ENCODE measurements at places on chromosomes 4 and X.

GRCh38 chrX:120429776-120430540 lies 39.1 kb downstream of the LAMP2 start:
- no peak for DNase-seq

- no peak for DNase-seq
Measured at GRCh38 chrX:87518504-87518903, 902 bp downstream of the KLHL4 start.

DNA sequence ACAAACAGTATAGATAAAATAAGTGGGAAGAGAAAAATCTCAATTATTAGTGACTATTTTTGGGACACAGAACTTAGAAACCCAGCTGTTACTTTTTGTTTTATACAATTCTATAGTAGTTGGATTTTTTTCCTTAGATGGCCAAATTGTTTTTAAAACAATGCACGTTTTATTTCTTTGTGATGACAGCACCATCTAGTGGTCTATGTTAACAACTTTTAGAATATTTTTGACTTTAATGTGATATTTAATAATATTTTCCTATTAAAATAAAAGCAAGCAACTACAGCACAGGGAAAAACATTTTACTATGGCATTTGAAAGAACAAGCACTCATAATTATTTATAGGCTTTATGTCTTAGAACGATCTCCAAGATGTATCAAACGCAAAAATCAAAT lies 5.6 kb upstream of the SMIM31 start:
- DNase-seq, result peak; percentile 54

DNA sequence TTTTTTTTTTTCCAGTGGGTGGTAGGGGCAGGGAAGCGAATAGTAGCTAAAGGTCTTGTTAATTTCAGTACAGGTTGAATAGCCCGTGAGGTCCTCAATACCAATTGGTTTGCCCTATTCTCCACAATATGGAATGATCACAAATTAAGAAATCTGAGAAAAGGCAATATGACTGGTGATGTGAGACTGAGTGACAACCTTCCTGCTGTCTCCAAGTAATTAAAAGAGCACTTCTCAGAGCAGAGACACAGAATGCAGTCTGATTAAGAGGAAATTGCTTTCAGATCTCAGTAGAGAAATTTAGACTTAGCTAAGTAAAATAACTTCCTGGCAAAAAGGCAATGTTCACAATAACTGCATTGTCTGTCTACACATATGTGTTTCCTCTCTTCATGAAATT lies 23.0 kb downstream of the GPR174 start:
- DNase-seq, result no peak

DNA sequence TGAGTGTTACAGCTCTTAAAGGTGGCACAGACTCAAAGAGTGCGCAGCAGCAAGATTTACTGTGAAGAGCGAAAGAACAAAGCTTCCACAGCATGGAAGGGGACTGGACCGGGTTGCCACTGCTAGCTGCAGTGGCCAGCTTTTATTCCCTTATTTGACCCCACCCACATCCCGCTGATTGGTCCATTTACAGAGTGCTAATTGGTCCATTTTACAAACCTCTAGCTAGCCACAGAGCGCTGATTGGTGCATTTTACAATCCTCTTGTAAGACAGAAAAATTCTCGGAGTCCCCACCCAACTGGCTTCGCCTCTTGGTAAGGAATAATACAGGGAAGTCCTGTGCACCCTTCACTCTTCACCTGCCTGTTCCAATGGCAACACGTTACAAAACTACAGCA lies 1.9 kb upstream of the SHROOM2 start:
- DNase-seq, result no peak

DNA sequence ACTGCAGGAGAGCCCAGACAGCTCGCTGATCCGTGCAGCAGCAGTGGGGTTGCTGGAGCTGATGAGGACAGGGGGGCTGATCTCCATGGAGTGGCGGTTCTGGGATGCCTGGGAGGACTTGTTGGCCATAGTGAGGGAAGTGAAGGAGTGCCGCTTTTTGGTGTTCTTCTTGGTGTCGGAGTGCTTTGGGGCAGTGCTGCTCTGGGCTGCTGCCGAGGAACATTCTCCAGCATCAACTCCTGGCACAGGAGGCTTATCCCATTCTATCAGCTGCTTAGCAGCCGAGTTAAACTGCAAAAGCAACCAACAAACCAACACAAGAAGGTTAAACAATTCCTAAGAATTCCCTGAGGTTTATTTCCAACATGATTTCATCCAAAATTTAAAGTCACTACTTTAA lies 126.3 kb upstream of the CBR4 start:
- DNase-seq, result no peak

- DNase-seq, result no peak
Measured at GRCh38 chrX:15848576-15848975, 6.0 kb downstream of the AP1S2 start.

- DNase-seq, result peak; percentile 7
Measured at GRCh38 chr4:79174490-79175252, 151.2 kb downstream of the NAA11 start.

DNA sequence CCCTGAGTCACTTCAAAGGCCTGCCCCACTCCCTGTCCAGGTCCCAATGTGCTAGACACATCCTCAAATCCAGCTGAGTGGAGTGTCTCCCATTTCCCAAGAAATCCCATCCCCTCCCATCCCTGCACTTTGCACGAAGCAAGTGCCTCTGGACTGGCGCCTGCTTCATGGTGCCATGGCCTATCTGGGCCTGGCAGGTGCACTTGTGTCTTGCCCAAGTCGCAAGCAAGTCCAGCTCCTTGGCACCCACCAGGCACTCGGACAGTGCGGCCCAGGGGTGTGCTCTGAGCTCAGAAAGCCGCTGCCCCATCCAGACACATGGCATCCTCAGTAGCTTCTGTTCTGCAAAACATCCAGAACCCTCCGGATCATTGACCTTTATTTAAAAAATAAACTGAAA lies 97.4 kb downstream of the DCTD start:
- no peak for DNase-seq

GRCh38 chr4:55352726-55353125 lies 6.7 kb downstream of the SRD5A3 start:
- DNase-seq, result no peak

GRCh38 chrX:19611636-19612376 lies 96.5 kb upstream of the MAP3K15 start:
- DNase-seq, result no peak

- DNase-seq, result no peak
Measured at GRCh38 chr4:7158081-7158750, 34.1 kb upstream of the SORCS2 start.

DNA sequence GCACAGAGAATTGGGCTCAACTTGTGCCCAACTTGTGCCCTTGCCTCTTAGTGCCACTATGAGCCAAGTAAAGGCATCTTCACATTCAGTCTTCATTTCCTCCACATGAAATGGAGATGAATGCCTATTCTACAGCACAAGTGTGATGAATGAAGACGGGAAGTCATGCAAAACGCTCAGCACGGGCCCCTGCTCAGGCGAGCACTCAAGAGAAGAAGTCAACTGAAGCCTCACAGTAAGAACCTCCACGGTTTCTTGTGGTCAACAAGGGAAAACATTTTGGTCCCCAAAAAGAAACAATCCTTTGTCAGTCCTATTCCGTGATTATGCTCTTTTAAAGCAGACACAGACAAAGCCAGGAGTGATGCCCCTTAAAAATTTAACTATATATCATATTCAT lies 87.0 kb downstream of the IRF2 start:
- DNase-seq, result no peak

GRCh38 chr4:117800636-117801035 lies 233.7 kb upstream of the NDST3 start:
- DNase-seq, result no peak

DNA sequence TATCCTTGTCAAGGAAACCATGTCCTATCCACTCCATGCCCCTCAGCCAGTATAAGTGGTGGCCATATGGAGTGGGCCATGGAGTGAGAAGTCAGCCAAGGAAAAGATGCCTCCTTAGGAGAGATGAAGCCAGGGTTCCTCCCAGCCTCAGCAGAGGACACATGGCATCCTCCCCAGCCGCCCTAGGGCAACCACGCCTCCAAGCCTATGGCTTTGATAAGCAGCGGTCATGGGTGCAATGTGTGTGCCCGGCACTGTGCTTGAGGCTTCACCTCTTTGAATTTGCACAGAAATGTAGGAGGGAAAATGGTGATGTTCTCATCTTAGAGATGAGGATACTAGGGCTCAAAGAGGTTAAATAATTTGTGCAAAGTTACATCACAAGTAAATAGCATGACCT lies 34.6 kb upstream of the TBC1D14 start:
- no peak for DNase-seq

GRCh38 chrX:10085223-10085622 lies 71.6 kb upstream of the CLCN4 start:
- DNase-seq, result no peak

GRCh38 chrX:24117258-24117657 lies 32.3 kb upstream of the ZFX start:
- DNase-seq, result peak; percentile 36

GRCh38 chr4:7750523-7750922 lies 189.1 kb downstream of the AFAP1 start:
- no peak for DNase-seq

DNA sequence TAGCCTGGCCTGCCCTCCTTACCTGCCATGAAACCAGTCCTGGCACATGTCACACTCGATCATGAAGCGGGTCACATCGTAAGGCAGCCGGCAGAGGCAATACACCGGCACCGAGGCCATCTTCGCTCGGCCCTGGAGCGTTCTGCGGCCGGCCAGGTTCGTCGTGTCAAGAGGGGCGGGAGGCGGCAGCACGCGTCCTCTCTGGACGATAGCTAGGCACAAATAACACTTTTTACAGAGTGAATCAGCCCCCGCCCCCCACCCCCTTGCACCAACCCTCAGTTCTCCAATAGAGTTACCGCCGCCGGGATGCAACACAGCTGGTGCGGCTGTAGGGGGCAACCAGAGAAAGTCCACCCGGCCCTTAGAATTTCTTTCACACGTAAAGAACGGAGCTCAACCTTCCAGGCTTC lies 1.7 kb downstream of the PHF8 start:
- peak; percentile 83 for DNase-seq

GRCh38 chr4:168844353-168845049 lies 165.6 kb downstream of the CBR4 start:
- no peak for DNase-seq

- DNase-seq, result no peak
Measured at GRCh38 chr4:6298035-6298434, 28.4 kb downstream of the WFS1 start.

- DNase-seq, result no peak
Measured at GRCh38 chr4:41719417-41719816, 29.1 kb downstream of the PHOX2B start.

- peak; percentile 67 for DNase-seq
Measured at GRCh38 chr4:118270492-118270891, 82.3 kb downstream of the PRSS12 start.

GRCh38 chr4:114599903-114600552 lies 1.4 kb downstream of the UGT8 start:
- DNase-seq, result peak; percentile 43

- DNase-seq, result no peak
Measured at GRCh38 chrX:38859602-38860001, 58.3 kb downstream of the MID1IP1 start.

GRCh38 chrX:131271826-131272225 lies 17.3 kb downstream of the IGSF1 start:
- no peak for DNase-seq

DNA sequence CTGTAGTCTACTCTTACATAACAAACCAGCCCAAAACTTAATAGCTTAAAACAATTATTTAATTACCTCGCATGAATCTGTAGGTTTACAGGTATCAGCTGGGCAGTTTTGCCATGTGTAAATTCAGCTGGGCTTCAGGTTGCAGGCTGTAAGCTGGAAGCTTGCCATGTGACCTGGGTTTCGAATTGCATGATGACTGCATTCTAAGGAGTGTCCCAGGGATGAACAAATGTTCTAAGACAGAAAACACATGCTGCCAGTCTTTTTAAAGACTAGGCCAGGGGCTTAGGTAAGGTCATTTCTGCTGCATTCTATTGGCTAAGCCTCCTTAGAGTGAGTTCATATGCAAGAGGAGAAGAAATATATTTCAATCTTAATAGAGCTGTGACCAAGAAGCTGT lies 44.8 kb downstream of the GRIA2 start:
- DNase-seq, result no peak

DNA sequence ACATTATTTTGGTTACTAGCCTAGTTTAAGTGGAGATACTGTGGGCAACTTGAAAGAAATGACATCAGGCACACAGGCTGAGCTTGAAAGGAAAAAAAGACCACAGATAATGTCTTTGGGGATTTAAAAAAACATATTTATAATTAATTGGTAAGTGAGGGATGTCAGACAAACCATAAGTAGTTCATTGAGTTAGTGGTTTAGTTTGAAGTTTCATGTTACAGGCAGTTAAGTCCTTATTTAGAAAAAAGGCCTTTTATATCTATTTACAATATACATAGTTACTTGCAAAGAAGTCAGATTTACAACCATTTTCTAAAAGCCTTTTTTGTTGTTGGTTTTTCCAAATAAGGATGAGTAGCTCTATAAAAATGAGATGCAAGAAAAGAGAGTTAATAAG lies 89.2 kb downstream of the CDS1 start:
- DNase-seq, result no peak

GRCh38 chr4:55979562-55979961 lies 30.8 kb downstream of the CEP135 start:
- no peak for DNase-seq

DNA sequence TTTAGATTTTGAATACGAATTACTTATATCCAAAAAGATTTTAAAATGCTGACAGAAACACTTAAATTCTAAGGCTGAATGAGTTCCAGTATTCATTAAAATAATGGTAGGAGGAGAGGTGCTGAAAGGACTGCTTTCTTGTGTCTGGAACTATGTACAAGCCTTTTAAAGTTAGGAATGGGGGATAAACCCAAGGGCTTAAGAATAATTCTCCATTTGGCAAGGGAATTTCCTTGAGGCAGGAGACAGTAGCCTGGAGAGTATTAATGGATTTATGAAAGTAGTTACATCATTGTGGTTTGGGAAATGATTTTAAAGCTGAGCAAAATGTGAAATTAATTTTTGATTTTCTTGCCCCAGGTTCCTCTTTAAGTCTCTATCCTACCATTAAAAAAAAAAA lies 266.5 kb upstream of the KCNIP4 start:
- no peak for DNase-seq

GRCh38 chrX:103556963-103557612 lies 28.2 kb upstream of the TCEAL4 start:
- no peak for DNase-seq

DNA sequence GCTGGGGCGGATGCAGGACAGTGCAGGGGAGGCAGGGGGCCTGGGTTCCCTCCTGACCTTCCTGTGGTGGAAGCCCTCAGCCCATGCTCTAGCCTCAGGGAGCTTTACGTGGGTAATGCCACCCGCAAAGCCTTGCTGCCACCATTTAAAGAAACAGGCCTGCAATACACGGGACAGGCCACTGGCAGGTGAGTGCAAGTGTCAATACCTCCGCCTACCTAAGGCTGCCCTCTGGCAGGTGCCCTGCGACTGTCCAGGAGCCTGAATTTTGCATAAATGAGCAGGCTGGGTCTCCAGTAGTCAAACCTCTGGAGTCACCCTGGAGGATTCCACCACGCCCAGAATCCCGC lies 5.9 kb downstream of the CRMP1 start:
- DNase-seq, result no peak

- DNase-seq, result no peak
Measured at GRCh38 chr4:12636191-12636590, 847.9 kb downstream of the RAB28 start.

GRCh38 chr4:6957148-6957520 lies 47.5 kb downstream of the TBC1D14 start:
- DNase-seq, result no peak
